RWPE1 (cell line): ENCODE measurements at places on chromosomes 2 and 18.
A peak's percentile ranks its signal among the peaks of the same experiment; 100 is the strongest.

DNA sequence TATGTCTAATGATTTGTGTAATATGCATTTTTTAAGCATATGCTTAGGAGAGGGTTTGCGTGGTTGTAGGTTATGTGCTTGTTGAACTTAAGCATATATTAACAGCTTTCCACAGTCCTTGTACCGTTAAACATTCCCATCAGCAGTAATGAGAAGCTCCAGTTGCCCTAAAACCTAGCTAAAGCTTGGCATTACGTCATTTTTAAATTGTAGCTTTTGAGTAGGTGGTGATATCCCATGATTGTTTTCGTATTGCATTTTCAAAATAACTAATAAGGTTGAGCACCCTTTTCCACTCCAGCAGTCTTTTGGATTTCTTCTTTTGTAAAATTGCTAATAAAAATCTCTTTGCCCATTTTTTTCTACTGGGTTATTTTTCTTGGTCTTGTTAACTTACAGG lies 453.1 kb upstream of the GCFC2 start:
- no peak for DNase-seq

- DNase-seq, result peak; percentile 17
These were observed 2.0 kb downstream of the FMNL2 start for GRCh38 chr2:152336854-152337510.

DNA sequence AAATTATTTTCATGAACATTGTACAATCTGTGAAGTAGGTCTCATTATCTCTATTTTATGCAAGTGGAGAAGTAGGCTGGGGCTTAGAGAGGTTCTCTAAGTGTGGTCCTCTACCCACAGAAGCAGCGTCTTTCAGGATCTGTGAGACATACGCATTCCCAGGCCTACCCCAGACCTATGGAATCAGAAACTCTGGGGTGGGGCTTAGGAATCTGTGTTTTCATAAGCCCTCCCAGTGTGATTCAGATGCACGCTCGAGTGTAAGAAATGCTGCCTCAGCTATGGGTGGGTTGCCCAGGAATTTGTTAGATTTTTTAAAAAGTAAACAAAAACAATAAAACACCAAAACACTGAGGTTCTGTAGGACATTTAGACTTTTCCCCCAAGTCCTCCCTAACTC lies 14.8 kb upstream of the ZAP70 start:
- no peak for DNase-seq

GRCh38 chr2:191463790-191464189 lies 214.1 kb upstream of the NABP1 start:
- no peak for DNase-seq

DNA sequence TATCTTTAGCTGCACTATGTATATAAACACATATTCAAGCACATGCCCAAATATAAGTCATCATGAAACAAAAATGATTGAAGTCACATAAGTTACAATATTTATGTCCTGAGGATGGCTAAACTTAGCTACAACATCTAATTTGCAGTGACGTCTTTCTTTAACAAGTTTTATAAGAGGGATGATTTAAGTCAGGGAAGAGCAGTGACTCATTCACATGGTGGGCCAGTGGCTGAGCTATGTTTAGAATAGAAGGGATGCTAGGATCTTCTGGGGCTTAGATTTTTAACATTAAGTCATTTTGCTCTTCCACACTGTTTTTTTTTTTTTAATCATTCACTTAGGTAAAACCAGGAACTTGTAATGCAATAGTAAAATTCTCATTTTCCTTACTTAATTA lies 22.3 kb downstream of the ADCYAP1 start:
- DNase-seq, result no peak

DNA sequence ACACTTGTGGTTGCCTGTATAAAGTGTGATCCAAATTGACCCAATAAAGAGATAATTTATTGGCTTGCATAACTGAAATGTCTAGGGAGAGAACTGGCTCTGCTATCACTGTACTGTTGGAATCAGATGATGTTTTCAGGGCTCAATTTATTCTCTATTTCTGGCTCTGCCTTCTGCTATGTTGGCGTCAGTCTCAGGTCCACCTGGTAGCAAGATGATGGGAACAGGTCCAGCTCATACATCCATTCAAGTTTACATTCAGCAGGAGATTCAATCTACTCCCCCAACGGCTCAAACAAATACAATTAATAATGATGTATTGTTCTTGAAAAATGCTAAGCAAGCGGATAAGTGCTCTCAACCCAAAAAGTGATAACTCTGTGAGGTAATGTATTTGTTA lies 297.7 kb upstream of the SYT4 start:
- no peak for DNase-seq

- no peak for DNase-seq
These were observed 425 bp upstream of the SALL3 start for GRCh38 chr18:78979056-78979729.

GRCh38 chr2:165536851-165537499 lies 67.5 kb downstream of the CSRNP3 start:
- DNase-seq, result no peak

- DNase-seq, result no peak
These were observed 42.2 kb downstream of the FRZB start for GRCh38 chr2:182824056-182824766.

GRCh38 chr2:10449838-10450691 lies 1.9 kb upstream of the ODC1 start:
- DNase-seq, result no peak

DNA sequence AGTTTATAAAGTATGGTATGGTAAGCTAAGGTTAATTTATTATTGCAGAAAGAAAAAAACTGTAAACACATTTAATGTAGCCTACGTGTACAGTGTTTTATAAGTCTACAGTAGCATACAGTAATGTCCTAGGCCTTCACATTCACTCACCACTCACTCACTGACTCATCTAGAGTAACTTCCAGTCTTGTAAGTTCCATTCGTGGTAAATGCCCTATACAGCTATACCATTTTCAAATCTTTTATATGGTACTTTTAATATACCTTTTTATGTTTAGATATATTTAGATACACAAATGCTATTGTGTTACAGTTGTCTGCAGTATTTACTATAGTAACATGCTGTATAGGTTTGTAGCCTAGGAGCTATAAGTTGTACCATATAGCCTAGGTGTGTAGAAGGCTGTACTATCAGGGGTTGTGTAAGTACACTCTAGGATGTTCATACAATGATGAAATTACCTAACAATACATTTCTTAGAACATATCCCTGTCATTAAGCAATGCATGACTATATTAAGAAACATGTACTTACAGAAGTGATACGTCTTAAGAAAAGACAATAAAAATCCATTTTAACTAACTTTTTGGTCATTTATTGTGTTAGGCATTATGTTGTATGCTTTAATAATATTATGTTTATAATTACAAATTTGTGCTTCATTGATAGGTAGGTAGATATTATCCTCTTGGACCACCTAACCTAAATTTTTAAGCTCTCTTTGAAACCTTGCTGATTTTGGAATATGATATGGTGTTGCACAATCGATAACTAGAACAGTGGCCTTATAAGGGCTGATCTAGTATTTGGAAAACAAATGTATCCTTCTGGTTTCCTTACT lies 51.9 kb downstream of the VRK2 start:
- no peak for DNase-seq

DNA sequence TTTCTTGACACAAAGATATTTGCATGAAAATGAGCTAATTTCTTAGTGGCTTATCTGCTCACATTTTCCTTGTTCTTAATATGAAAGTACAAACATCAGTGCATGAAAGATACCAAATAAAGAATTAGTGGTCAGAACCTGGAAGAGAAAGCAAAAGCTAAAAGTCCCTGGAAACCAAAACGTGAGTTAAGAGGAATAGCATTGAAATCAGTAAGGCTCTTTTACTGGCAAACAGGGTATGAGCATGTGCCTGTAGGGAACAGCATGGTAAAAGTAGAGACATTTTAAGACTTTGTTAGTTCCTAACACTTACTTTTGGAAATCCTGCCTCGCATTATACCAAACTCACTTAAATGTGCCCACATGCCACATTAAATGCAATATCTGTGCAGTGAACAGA lies 31.9 kb upstream of the CWC22 start:
- no peak for DNase-seq

GRCh38 chr18:78497641-78498040 lies 482.0 kb upstream of the SALL3 start:
- no peak for DNase-seq

GRCh38 chr2:159795841-159796690 lies 1.9 kb downstream of the CD302 start:
- DNase-seq, result no peak

DNA sequence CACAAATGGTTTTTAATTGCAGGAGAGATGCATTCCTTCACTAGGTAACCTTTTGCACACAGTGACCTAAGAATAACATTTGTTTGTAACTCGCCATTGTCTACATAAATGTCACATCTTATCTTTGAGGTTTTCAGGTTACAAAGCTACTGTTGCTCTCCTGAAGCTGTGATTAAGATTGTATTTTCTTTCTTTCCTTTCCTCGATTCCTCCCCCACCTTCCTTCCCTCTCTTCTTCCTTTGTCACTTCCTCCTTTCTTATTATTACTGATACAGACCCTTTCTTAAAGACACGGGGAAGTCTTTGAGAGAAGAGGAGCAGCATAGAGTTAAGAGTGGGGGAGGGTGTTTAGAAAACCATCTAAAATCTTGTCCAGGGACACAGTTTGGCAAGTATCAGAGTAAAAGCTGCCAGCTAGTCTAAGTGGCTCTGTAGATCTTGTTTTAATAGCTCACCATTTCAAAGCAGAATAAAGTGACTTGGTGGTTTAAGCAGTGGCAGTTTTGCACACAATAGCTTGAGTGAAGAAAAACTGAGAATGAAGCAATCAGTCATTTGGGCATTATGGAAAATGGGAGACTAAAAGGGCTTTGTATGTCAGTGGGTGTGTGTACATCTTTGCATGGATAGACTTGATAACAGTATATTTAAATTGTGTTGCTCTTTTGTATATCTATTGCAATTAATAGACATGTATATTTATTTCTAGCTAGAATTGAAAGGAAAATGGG lies 10.9 kb downstream of the CERS6 start:
- no peak for DNase-seq

DNA sequence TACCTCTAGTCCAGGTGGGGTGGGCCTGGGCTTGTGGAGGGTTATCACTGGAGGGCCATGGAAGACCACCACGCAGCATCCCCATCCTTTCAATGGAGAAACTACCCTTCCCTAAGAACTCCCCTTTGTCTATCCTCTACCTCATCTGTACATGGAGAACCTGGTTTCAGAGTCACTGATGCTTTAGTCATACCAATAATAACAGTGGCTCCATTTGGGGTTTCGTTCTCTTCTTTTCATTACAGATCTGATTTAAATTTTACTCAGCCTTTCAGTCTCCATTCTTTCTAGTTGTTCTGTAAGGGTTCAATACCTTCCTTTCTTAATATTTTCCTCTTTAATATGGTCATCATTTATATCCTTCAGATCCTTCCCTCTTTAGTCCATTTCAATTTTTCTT lies 54.6 kb upstream of the ZFP36L2 start:
- DNase-seq, result no peak

- DNase-seq, result peak; percentile 62
These were observed 2.1 kb upstream of the PCBP1 start for GRCh38 chr2:70084973-70085710.

- no peak for DNase-seq
These were observed 159.8 kb downstream of the TAF4B start for GRCh38 chr18:26386002-26386401.

DNA sequence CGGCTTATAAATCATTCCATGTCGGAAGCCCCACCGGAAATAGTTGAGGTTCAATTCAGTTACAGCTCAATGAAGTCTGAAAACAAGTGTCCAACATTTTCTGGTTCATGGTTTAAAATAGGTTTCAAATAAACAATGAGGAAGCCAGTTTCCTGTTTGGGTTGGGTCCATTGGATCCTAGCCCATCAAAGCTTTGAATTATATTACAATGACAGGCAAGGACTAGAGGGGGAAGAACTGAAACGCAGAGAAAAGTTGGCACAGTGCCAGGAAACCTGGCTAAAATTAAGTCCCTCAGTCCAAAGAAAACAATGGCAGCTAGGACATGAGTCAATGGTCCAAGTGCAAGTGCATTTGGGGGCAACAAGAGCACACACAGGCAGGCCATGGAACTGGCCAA lies 32.0 kb downstream of the SLC14A1 start:
- peak; percentile 8 for DNase-seq

GRCh38 chr2:100518801-100519200 lies 44.0 kb upstream of the PDCL3 start:
- no peak for DNase-seq

- peak; percentile 13 for DNase-seq
These were observed 58.3 kb downstream of the FEZ2 start for GRCh38 chr2:36539631-36540030.

DNA sequence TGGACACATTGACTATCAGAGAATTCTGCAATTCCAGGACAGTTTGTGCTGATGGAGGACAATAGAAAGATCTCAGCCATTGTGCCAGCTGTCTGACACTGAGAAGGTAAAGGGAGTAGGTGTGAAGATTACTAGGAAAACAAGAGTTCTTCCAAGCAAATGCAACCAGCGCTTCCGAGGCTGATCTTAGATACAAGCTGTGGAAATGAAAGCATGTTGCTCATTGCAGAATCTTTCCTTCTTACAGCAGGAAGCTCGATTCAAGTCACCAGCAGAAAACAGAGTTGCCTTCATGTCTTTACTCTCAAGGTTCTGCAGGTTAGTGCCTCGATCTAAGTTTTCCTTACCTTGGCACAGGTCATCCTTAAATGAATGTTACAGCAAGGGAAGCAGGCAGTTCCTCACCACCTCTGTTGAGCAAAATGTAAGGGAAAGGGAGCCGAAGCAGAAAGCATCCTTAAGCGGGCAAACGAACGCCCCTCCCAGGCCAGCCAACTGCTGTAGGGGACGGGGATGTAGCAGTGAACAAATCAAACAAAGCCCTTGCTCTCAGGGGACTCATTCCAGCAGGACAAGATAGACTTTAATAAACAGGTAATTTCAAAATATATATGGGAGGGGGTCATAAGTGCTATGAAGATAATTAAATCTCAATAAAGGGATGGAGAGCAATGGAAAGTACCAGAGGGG lies 54.3 kb downstream of the MARCHF4 start:
- no peak for DNase-seq

- no peak for DNase-seq
These were observed 162.8 kb downstream of the LDLRAD4 start for GRCh38 chr18:13381331-13381730.

- no peak for DNase-seq
These were observed 12.0 kb upstream of the TUBB6 start for GRCh38 chr18:12296087-12296403.

GRCh38 chr2:80525152-80525551 lies 220.6 kb upstream of the LRRTM1 start:
- no peak for DNase-seq

- no peak for DNase-seq
These were observed 47.1 kb downstream of the HDAC4 start for GRCh38 chr2:239353692-239354091.

GRCh38 chr18:49076654-49077166 lies 125.9 kb upstream of the SMAD7 start:
- no peak for DNase-seq

- DNase-seq, result no peak
These were observed 96.9 kb downstream of the CTAGE1 start for GRCh38 chr18:22320771-22321170.

GRCh38 chr2:169526451-169526850 lies 16.9 kb downstream of the KLHL41 start:
- no peak for DNase-seq
